ENCODE measurements at places on chromosomes 2 and 18. TPM values are rescaled to one million over a fixed set of nuclear protein-coding genes. Genes with fewer than 3 reads are reported as not detected.

The SALL3 gene
- not detected for total RNA-seq

The LCT gene
- total RNA-seq, result 0.27 TPM

DNA sequence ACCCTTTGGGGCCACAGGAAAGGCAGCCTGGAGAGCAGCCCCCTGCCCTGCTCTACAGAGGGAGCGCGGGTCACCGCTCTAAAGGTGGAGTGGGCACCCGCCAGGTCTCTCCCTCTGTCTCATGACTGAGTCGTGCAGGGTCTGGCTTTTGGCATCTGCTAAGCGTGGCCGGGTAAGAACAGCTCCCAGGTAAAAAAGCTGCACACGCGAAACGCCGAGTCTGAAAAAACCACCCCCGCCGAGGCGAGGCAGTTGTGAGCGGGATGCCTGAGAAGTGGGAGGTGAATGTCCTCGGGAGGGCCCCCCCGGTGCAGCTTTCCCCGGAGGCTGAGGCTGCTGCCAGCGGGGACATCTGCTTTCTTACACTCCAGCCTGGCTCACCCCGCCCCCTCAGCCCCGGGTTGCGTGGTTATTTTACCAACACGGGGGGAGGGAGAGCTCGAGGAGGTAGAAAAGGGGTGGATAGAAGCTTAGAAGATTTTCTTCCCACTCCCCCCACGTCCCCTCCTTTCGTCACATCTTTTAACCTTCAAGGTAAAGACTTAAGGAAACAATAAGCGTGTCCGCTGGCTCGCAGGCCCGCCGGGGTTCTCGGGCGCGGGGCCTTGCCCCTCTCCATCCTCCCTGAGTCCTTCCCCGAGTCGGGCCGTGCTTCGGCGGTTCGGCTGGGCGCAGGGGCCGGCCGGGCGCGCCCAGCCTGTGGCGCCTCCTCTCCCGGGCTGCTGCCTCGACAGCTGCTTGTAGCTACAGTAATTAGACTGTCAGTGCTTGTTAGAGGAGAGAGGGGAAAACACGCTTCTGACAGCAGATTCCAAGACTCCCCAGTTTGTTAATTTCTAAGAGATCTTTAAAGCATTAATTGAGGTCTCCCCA, 70.6 kb upstream of the PSMD14 start:
- DNase-seq, result no peak

The COLEC12 gene
- 0.27 TPM for total RNA-seq

GRCh38 chr2:62309465-62310091, 113.7 kb downstream of the B3GNT2 start:
- DNase-seq, result peak; percentile 52

The WDR12 gene
- total RNA-seq, result 8.3 TPM

DNA sequence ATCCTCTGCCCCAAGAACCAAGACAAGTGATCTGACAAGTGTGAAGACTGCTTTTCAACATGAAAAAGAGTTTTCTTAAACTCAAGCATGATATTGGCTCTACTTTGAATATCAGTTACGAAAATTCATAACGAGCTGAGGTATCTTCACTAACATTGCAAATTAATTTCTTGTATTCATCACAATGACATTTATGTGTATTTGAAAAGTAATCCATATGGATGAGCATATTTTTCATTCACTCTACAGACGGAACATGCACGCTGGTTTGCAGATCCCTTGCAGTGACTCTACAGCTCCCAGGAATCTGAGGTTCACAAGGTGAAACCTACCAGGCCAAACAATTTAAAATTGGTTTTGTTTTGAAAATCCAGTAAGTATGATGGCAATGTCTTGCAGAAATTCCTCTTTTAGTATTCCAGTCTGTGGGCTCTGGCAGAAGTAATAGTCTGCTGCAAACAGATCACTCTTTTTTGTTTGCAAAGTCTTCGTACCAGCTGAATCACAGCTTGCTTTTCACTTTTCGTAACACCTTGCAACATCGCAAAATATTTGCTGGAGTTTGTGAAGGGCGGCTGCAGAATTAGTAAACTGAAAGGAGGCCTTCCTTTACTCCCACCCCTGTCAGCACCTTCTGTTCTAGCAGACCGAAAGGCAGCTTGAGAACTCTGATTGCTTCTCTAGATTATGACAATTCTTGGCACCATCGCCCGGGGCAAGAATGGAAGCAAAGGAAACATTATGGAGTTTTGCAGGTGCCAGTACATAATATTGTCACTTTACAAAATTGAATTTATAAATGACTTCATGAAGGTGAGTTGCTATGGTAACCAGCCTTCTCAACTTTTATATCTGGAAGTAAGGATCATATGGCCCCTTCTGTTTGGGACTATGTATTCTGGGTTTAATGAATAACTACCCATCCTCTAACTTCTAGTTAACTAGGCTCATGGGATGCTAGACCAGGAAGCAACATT, 168.7 kb downstream of the TMEM247 start:
- no peak for DNase-seq

DNA sequence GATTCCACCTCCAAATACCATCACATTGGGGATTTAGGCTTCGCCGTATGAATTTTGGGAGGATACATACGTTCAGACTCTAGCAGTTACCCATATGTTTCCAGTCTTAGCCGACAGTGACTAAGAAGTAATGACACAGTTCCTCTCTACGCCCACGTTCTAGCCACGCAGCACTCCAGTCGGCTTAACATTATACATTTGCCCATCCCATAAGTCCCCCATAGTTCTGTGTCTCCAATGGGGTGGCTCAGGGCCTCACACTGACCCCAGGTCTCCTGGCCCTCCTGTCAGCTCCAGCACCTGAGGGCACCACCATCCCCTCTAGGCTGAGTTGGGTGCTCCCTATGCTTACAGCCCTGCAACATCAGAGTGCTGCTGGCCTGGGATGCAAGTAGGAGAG, 18.4 kb upstream of the CNDP2 start:
- no peak for DNase-seq

GRCh38 chr18:45566025-45566740, 49.1 kb upstream of the SLC14A2 start:
- DNase-seq, result no peak

DNA sequence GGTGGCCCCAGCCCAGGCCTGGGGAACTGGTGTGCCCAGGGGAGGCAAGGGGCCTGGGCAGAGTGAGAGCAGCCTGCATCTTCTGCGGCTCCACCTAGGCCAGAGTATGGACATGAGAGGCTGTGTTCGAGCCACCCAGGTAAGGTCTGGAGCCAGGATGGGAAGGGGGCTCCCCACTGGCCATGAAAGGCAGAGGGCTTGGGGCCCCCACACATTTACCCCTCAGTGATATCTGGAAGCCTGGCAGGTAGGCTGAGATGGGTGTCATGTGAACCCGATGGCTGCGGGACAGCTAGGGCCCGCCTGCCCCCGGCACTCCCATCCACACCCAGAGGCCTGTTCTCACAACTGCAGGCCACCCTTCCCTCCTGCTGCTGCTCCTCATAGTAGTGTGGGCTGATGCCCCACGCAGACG, 13.2 kb downstream of the ADRA2B start:
- no peak for DNase-seq

- DNase-seq, result no peak
Observed at GRCh38 chr18:70415823-70416488, 127.1 kb downstream of the SOCS6 start.

The TBR1 gene
- under 0.01 TPM for total RNA-seq

GRCh38 chr2:71685941-71686611, 232.7 kb downstream of the DYSF start:
- DNase-seq, result no peak

GRCh38 chr2:234887195-234887594, 64.6 kb upstream of the SH3BP4 start:
- DNase-seq, result no peak

The ARL4C gene
- 15.6 TPM for total RNA-seq

DNA sequence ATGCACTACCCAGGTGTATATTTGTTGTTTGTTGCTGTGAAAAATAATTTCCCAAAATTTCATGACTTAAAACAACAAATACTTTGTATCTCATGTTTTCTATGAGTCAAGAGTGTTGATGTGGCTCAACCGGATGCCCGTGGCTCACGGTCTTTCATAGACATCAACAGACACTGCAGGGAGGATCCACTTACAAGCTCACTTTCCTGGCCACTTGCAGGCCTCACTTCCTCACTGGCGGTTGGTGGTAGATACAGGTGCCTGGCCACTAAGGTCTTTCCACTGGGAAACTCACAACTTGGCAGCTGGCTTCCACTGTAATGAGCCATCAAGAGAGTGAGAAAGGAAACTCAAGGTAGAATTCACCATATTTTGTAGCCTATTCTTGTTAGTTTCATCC, 662.9 kb downstream of the IRS1 start:
- no peak for DNase-seq

The PRSS56 gene
- not detected for total RNA-seq
